Gastroesophageal sphincter (tissue), 4 donors: ENCODE measurements at places on chromosomes 11 and 22. TPM values are rescaled to one million over a fixed set of nuclear protein-coding genes. Genes with fewer than 3 reads are reported as not detected.

HTR3B gene
- total RNA-seq, result not detected

GAB4 gene
- not detected for total RNA-seq

KCNJ4 gene
- total RNA-seq, result not detected

KCNJ11 gene
- 2.0 TPM for total RNA-seq

GALNT18 gene
- total RNA-seq, result 65.6 TPM

NLRP14 gene
- not detected for total RNA-seq

IFITM2 gene
- total RNA-seq, result 125 TPM

MYOD1 gene
- not detected for total RNA-seq

ZNF195 gene
- 7.9 TPM for total RNA-seq

PHOX2A gene
- 0.37 TPM for total RNA-seq

MPZL3 gene
- total RNA-seq, result 0.67 TPM

MAPK8IP1 gene
- total RNA-seq, result 14.1 TPM

FOLR1 gene
- not detected for total RNA-seq

FLRT1 gene
- 4.7 TPM for total RNA-seq

MS4A4A gene
- total RNA-seq, result 10.5 TPM

TBX1 gene
- 0.32 TPM for total RNA-seq

MUC15 gene
- 10.2 TPM for total RNA-seq

SH3BP1 gene
- total RNA-seq, result 3.0 TPM

DGCR6 gene
- 4.5 TPM for total RNA-seq

MTMR2 gene
- total RNA-seq, result 36.4 TPM

MS4A7 gene
- 17.6 TPM for total RNA-seq

INPPL1 gene
- 65.8 TPM for total RNA-seq

FOXRED1 gene
- total RNA-seq, result 11.6 TPM

TMEM121B gene
- total RNA-seq, result 0.31 TPM

TIRAP gene
- 10.5 TPM for total RNA-seq

HORMAD2 gene
- not detected for total RNA-seq

GAB2 gene
- total RNA-seq, result 26.8 TPM

TAF1D gene
- 114 TPM for total RNA-seq
